T-helper 22 cell (primary cell): ENCODE measurements at places on chromosomes 7 and 10.
A peak's percentile ranks its signal among the peaks of the same experiment; 100 is the strongest.

GRCh38 chr7:87322912-87323311, 22.6 kb upstream of the CROT start:
- no peak for DNase-seq

- DNase-seq, result no peak
These were observed 10.9 kb upstream of the PTN start for GRCh38 chr7:137354396-137354795.

DNA sequence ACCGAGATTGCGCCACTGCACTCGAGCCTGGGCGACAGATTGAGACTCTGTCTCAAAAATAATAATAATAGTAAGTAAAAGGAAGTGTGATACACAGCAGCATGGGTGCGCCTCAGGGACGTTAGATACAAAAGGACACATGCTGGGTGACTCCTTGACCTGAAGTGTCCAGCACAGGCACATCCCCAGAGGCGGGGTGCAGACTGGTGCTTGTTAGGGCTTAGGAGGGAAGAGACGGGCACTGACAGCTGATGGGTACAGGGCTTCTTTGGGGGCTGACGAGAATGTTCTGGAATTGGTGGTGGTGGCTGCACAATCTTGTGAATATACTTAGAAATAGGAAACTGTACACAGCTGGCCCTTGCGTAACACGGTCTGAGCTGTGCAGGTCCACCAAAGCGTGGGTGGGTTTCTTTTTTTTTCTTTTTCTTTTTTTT, 61.8 kb upstream of the DNAJB6 start:
- no peak for DNase-seq

GRCh38 chr10:99337311-99337811, 8.2 kb downstream of the CNNM1 start:
- DNase-seq, result no peak

DNA sequence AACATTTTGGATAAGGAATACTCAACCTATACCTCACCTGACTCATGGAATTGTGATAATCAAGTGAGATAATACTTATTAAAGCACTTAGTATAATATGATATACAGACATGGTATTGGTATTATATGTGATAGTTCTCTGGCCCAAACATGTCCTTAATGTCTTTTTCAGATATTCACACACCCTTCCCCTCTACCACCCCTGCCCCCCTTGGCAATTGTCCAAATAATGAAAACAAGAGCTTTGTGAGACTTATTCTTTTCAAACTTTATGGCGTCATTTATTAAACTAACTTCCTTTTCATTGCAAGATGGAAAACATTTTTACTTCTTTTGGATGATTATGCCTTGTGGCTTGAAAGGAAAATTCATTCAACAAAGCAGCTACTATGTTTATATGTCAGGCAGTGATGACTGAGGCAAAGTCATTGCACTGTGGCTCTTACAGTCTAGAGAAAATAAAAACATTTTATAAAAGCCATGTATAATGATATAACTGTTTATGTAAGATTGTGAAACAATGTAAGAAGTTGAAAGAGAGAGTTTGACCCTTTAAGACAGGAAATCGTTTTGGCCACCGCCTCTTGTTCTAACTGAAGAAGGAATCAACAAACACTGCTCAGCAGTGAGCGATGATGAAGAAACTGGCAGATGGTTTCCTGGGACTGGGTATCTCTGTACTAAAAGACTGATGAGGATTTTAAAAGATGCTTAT, 27.4 kb downstream of the MINPP1 start:
- DNase-seq, result no peak

GRCh38 chr10:36462194-36462593, 663.2 kb upstream of the ANKRD30A start:
- no peak for DNase-seq

GRCh38 chr7:27122077-27122910, 8.3 kb downstream of the HOXA4 start:
- DNase-seq, result no peak

GRCh38 chr10:118737603-118738302, 17.0 kb downstream of the CACUL1 start:
- DNase-seq, result no peak

GRCh38 chr7:117937049-117937752, 64.0 kb upstream of the CTTNBP2 start:
- no peak for DNase-seq

DNA sequence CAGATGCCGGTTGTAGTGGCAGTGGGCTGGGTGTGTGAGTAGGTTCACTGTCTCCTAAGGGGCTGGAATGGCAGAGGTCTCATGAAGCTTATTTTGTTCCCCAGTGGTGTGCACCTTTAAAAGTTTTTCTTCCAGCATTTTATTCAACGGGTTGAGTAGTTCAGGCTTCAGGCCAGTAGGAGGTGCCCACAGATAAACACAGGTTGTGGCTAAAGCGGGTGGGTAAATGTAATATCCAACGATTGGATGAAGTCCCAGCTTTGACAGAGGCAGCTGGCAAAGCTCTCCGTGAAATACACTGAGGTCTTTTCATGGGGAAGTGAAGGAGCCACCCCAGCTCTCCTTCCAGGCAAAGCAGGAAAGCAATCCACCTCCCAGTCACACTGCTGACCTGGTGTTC, 339.8 kb upstream of the LRRTM3 start:
- DNase-seq, result no peak

GRCh38 chr10:70364772-70365091, 17.7 kb downstream of the LRRC20 start:
- no peak for DNase-seq

DNA sequence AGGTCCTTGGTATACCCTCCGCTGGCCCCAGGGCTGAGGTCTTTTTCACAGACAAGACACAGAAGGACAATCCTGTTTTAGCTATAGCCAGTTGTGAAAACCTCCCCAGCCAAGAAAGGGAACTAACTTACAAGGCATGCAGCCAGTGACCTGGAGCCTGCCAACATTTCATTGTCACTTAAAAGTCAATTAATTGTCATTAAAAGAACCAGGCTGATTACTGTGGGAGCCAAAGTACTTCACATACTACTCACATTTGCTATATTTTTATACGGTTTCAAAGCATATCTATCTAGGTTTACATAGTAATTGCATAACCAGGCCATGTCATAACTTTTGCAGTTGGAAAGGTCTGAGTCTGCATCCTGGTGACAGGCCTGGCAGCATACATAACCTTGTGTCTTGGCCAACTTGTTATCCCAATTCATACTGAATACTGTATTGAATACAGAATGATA, 31.1 kb downstream of the NRBF2 start:
- DNase-seq, result no peak

DNA sequence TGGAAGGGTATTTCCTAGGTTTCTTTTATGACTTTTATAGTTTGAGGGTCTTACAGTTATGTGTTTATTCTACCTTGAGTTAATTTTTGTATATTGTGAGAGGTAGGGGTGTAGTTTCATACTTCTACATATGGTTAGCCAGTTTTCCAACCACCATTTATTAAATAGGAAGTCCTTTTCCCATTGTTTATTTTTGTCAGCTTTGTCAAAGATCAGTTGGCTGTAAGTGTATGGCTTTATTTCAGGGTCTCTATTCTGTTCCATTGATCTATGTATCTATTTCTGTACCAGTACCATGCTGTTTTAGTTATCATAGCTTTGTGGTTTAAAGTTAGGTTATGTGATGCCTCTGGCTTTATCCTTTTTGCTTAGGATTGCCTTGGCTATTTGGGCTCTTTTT, 71.9 kb upstream of the CC2D2B start:
- no peak for DNase-seq

DNA sequence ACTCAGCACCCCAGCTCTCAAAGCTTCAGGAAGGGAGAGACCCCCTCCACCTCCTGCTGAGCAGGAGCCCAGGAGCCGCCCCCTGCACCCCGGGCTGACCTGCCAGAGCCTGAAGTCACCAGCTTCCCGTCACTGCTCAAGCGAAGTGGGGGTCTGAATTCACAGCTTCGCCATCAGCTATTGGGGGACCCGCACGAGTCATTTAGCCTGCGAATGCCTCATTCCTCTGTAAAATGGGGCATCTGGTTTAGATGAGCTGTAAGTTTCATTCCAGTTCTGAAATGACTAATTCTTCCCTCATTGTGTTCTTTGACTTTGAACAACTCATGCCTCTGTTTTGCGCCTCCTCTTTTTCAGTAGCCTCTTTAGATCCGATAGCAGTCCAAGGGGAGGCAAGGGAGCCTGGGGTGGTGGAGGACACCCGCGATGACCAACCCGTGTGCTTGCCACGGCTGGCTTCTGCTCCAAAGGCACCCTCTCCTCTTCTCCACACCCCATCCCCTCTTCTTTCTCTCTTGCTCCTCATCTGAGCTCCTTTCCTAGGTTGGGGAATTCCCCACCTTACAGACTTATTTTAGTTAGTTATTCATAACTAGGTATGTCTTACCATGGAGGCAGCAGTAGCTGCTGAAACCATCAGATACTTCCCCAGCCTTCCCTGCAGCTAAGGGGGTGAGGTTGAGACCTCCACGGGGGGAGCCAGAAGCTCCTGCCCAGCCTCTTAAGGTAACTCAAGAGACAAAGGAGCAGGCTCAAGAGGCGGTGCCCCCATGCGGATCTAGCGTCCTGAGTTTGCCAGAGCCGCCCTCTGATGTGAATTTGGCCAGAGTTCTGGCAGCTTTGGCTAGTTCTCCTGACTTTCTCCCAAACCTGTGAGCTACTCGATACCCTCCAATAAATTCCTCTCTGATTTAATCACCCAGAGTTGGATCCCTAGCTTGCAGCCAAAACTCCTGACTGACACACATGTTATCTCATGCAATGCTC, 47.7 kb downstream of the RBM17 start:
- DNase-seq, result no peak

DNA sequence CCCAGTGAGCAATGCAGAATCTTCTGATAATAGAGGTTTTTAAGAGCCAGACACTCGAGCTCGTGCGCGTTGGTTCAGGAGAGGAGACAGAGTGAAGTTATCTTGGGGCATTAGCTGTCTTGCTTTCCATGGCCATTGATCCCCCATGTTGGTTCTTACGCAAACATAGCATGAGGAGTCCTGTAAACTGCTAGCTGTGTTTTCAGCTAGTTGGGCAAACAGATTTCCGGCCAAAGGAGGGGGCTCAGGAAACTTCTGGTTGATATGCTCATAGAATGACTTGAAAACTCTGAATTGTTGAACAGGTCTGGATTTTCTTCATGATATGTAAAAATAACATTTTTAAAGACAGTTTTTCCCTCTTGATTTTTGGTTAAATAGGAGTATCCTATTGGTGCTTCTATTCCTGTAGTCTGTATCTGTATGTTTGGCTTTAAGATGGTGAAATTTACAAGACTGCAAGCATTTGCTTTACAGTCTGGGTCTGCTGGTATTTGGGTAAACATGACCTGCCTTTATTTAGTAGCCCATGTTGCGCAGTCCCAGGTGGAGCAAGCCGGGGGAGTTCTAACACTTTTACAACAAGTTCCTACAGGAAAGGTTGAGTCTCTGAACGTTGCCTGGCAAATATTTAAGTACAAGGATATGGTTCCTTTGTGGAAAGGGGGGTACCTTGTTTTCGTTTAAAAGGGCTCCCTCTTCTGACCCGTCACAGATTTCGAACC, 218.4 kb upstream of the KCND2 start:
- no peak for DNase-seq

GRCh38 chr10:126673565-126673964, 3.1 kb upstream of the C10orf90 start:
- no peak for DNase-seq

DNA sequence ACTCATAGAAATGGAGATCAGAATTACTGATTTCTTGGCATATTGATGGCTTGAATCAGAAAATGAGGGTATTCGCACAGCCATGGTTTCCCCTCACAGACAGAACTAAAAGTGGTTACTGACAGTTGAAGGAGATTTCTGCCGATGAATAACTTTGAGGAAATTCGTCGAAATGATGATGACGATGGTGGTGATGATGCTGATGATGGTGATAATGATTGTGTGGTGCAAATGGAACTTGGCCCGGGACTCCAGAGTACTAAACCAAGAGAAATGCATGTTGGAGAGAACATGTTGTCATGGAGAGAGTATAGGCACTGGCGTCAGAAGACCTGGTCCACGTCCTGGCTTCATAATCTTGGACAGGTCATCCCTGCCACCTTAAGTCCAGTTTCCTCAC, 163.2 kb downstream of the EVX1 start:
- DNase-seq, result no peak

- DNase-seq, result no peak
These were observed 58.5 kb downstream of the BEND7 start for GRCh38 chr10:13470270-13470669.

DNA sequence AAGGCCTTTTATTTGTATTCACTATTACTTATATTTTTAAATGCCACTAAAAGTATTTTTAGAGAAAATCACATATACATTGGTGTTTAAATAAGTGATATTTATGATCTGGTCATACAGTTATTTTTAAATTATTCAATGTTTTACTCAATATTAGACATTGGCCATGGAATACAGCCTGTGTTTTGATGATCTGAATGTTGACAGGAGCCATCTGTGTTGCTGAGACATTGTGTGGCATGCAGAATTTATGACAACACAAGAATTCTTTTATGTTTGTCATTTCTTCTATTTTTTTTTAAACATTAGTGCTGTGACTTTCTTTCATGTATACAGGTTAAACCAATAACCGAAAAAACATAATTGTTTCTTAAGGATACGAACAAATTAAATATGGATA, 156.2 kb downstream of the CCSER2 start:
- DNase-seq, result no peak

GRCh38 chr7:129875745-129876411, 76.9 kb downstream of the UBE2H start:
- no peak for DNase-seq

- DNase-seq, result no peak
These were observed 47.8 kb upstream of the SLF2 start for GRCh38 chr10:100864978-100865377.

GRCh38 chr7:133797818-133798520, 329.2 kb upstream of the LRGUK start:
- no peak for DNase-seq

DNA sequence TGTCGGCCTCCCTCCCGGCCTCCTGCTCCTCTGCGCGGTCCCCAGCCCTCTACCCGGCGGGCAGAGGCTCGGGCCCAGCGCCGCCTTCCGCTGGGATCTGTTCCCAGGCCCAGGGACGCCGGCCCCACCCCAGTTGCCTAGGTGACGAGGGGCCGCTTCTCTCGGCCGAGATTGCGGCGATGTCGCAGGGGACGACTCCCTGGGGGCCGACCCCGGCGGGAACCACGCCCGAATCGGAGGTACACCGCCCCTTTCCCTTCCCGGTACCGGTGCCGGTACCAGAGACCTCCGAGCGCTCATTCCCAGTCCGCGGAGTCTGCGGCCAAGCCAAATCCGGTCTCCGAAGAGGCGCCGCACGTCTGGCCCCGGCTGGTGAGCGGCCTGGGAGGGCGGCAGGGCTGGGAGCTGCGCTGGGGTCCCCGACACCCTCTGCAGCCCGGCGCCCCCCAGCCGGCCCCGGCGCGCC, at the start of gene CABCOCO1:
TSS of gene CABCOCO1 (plus strand) at position 136 of the 466 bp plus-strand sequence. CDS start at position 180, 44 bp downstream.
- no peak for DNase-seq

- no peak for DNase-seq
These were observed 136.3 kb downstream of the DOCK1 start for GRCh38 chr10:127041552-127041951.

GRCh38 chr10:73785721-73786511, 510 bp downstream of the ZSWIM8 start:
- peak; percentile 13 for DNase-seq

DNA sequence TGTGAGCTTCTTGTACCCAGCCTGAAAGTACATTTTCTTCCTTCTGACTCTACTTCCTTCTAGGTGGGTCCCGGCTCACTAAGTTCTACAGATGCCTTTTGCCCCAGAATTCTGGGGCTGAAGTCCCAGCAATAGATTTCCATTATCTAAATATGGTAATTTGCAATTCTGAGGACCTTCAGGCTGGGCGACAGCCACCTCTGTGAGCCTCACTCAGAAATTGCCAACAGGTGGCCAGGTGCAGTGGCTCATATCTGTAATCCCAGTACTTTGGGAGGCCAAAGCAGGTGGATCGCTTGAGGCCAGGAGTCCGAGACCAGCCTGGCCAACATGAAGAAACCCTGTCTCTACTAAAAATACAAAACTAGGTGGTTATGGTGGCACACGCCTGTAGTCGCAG, 23.7 kb downstream of the CREM start:
- DNase-seq, result no peak
